ENCODE measurements at places on chromosomes 4 and X. TPM values are rescaled to one million over a fixed set of nuclear protein-coding genes. Genes with fewer than 3 reads are reported as not detected.

VCX3A gene
- not detected for total RNA-seq

CLDN34 gene
- not detected for total RNA-seq

HS3ST1 gene
- 0.45 TPM for total RNA-seq

SHOX gene
- total RNA-seq: not detected

AMOT gene
- 0.02 TPM for total RNA-seq

DHX15 gene
- 118 TPM for total RNA-seq

GAGE12F gene
- not detected for total RNA-seq

DMP1 gene
- not detected for total RNA-seq

HTN3 gene
- total RNA-seq: not detected

All from A549 treated with CORT108297 at 1 μM for 4 hours (cell line).